Iris pigment epithelial cell (primary cell): ENCODE measurements at places on chromosomes 7 and 10.

DNA sequence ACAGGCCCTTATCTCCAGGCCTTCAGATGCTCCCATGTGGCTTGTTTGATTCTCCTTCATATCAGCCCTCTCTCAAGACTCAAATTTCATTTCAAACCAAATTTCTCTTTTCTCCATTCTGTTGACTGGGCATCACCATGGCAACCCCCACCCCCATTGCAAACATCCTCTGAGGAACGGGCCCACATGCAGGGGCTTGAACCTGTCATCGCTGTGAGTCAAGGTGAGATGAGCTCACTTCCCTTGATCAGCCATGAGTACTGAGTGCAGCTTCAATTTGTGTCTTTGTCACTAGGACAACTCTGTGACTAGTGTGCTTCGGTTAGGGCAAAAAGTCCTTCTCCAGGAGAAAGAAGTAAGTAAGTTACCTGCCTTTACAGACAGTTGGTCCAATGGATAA lies 41.9 kb downstream of the CALML3 start:
- DNase-seq: no peak

DNA sequence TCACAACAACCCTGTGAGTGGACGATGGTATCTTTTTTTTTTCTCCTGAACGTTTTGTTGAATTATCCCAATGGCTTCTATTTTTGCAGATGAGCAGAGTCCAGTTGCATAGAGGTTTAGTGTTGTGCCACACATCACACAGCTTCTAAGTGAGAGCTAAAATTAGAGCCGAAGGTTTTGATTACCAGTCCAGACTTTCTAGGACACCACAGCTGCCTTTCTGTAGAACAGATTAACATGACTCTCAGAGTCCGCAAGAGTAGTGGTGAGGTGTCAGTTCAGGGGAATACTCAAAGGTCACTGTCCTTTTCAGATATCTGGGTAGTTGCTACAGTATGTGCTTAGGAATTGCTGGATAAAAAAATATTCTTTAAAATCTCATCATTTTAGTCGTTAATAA lies 13.8 kb downstream of the SGPL1 start:
- DNase-seq: no peak

DNA sequence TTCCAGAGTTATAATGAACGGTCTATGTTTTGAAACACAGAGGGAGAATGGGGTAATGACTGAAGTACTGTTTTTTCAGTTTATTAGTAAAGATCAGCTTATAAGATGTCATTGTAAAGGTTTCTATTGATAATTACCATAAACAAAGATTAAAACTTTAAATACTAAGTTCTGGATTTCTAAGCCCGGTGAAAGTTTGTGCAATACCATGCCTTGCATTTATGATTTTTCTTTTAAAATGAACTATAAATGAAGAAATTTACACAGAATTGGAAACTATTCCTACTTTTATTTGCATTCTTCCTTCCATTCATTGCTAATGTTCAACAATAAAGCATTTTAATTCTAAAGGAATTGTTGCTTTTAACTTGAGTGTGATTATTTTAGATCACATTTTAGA lies 4.9 kb downstream of the MEOX2 start:
- no peak for DNase-seq

- DNase-seq: no peak
These were observed 47.5 kb downstream of the CHST15 start for GRCh38 chr10:124045801-124046355.

DNA sequence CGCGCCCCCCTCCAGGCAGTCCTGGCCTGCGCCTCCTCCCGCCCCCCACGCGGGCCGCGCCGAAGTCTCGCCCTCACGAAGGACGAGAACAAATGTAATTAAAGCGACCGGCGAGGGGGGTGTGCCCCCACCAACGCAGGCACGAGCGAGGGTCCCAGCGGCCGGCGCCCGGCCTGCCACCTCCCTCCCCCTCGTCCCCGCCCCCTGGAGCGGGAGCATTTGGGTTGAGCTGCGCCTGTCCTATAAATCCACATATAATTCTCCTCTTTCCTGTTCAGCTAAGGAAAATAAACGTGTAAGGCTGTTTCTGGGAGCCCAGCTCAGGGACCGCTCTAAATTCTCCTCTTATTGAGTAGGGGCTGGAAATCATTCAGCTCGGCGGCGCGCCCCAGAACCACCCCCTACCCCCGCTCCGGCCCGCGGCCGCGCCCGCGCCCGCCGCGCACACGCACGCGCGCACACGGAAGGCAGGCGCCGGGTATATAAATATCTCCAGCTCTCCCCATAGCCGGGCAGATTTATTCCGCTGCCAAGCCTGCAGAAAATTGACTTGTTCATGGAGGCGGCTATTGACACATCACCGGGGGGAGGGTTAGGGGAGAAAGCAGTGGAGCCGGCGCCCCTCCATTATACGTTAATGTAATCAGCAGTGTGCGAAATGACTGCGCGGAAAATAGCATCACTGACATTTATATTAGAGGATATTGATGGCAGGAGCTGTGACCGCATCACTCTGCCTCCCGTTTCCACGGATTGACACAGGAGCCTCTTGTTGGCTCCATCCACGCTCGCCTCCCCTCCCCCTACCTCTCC lies 61.6 kb upstream of the BTRC start:
- no peak for DNase-seq

- DNase-seq: no peak
These were observed 50.2 kb downstream of the SND1 start for GRCh38 chr7:127702052-127702652.

GRCh38 chr10:84265418-84265817 lies 20.6 kb downstream of the RGR start:
- DNase-seq: no peak

- peak; percentile 3 for DNase-seq
These were observed 884 bp downstream of the ICA1 start for GRCh38 chr7:8260871-8261694.
